HepG2 (cell line): ENCODE measurements at places on chromosomes 7 and 10. TPM values are rescaled to one million over a fixed set of nuclear protein-coding genes. Genes with fewer than 3 reads are reported as not detected.

DNA sequence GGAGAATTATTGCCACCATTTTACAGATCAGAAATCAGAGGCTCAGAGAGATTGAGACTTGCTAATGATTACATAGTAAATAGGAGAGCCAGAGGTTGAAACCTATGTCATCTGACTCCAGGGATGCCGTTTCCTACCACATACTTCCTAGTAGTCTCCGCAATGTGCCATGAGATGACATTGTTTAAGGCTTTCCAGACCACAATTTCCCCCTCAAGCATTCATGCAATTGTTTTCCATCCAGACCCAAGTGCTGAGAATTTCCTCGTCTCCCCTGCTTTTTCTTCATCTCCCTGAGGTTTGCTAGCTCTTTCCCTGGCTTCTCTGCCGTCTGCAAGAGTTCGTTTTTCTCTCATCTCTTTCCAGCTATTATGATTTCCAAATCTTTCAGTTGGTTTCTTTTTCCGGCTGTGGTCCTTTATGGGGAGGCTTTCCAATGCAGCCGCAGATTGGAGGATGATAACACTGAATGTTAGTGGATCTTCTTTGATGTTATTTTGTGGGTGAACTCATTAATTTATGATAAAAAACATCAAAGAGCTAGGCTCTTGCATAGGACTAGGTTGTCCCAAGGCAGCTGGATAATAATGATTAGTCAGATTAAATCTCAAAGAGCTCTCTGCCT is 6.9 kb upstream of the GOLGA7B start:
- no peak overlapping the region for H3K27ac ChIP-seq
- H3K4me1 ChIP-seq: no peaks in the 10 kb centered on the region
- no peaks in the 10 kb centered on the region for H3K27me3 ChIP-seq
- no peaks in the 10 kb centered on the region for H3K36me3 ChIP-seq
- no peak overlapping the region for H3K4me3 ChIP-seq

DGKI gene
- polyA plus RNA-seq: 0.17 TPM in 1 of 2 replicates, not detected in the other

- DNase-seq: no peak
- H3K27ac ChIP-seq: no peak overlapping the region
- H3K27me3 ChIP-seq: 0 out of 2 replicates have a peak, but pooled peaks cover 2% of the 10 kb centered on the region
- H3K4me3 ChIP-seq: no peak overlapping the region
- H3K4me1 ChIP-seq: no peaks in the 10 kb centered on the region
These were observed 5.8 kb downstream of the TWIST1 start for GRCh38 chr7:19111474-19112273.

NAMPT gene
- 10.4 and 15.8 TPM in 2 replicates for polyA plus RNA-seq
